ENCODE measurements at places on chromosomes 16 and 17. TPM values are rescaled to one million over a fixed set of nuclear protein-coding genes. Genes with fewer than 3 reads are reported as not detected.

DNA sequence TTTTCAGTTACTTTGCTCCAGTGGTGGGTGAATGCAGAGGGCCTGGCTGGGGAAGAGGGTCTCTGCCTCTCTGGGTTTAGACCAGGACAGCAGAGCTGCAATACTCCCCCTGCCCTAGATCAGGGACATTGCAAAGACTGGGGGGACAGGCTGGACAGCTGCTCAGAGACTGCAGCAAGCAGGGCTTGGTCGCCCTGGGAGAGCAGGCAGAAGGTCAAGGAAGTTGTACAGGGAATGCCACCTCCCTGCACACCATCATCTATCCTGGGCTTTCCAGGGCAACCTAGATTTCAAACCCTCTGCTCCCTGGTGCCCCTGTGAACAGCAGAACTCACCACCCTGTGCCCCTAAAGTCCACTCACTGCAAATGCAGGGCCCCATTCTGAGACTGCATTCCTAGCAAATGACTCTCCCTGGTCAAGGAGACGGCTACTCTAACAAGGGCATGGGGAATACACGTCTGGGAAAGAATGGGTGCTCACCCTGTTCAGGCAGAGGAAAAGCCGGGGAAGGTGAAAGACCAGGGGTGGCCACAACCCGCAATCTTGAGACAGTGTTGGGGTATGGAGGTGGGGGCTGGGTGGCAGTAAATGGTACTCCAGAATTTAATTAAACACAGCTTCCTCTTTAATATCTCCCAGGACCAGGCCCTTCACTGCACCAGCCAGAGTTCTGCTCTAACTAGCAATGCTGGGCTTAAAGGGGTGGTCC is 1.0 kb downstream of the KIFC3 start:
- DNase-seq, result no peak

GRCh38 chr16:74898659-74899058 is 86.3 kb downstream of the WDR59 start:
- no peak for DNase-seq

DNA sequence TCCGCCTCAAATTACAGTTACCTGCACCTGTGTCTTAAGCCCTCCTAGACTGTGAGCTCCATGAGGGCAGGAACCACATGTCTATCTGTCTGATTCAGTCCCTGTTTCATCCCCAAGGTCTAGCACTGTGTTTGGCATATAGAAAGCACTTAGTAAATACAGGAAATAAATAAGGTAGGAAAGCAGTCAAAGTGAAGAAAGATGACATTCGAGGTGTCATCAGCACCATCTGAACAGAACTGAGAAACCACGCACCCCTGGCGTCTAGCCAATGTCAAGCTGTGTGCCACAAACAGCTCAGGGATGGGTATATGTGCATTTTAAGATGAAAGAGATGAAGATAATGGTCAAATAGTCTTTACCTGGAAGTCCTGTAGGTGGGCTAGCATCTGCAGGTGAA is 79.6 kb upstream of the ATP2A3 start:
- no peak for DNase-seq

- DNase-seq, result no peak
Measured at GRCh38 chr17:77212081-77212832, 71.5 kb downstream of the SEC14L1 start.

DNA sequence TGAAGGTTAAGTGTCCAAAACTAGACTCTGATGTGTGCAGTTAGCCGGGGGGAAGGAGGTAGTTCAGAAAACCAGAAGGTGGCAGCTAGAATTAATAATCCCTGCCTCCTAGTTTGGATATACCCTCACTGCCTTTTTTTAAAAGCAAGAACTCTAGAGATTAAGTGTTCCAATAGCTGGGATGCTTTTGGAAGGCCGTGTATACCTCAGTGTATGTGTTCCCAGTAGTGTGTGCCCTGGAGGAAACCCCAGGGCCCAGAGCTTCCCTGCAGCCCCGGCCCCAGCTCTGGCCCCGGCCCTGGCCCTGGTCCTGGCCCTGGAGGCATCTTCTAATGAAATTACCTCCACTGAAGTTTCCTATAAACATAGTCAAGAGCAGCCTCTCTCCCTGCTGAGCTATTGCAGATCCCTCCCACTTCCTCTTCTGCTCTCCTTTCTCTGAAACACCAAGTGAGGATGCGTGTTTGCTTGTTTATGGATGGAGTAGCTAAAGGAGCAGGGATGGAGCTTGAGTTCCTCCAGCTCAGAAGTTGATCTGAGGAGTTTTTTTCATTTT is 130.7 kb downstream of the PRKCA start:
- DNase-seq, result no peak

DNA sequence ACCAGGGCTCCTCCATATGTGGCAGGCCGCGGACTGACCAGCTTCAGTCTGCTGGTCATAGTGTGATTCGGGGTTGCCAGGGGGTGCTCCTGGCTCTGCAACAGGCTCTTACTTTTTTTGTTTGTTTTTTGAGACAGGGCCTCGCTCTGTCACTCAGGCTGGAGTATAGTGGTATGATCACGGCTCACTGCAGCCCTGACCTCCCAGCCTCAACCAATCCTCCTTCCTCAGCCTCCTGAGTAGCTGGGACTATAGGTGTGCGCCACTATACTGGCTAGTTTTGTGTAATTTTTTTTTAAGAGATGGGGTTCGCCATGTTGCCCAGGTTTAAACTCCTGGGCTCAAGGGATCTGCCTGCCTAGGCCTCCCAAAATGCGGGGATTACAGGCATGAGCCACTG is 11.8 kb upstream of the KCNH6 start:
- DNase-seq, result no peak

Gene NOD2
- total RNA-seq, result 0.17 TPM

Gene INCA1
- total RNA-seq, result 1.5 TPM

Gene ERN1
- 5.0 TPM for total RNA-seq
